ENCODE measurements at places on chromosomes 12 and 14.

DNA sequence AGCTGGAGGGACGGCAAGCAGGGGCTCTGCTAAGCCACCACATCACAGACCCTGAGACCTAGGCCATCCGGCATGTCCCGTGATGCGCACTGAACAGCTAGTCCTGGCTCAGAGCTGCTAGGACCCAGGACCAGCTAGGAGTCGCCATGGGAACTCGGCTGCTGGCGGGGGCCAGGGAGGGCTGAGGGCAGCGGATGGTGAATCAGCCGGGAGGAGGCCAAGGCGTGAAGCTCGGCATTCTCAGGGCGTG, 5.1 kb downstream of the AHNAK2 start:
- DNase-seq = no peak

DNA sequence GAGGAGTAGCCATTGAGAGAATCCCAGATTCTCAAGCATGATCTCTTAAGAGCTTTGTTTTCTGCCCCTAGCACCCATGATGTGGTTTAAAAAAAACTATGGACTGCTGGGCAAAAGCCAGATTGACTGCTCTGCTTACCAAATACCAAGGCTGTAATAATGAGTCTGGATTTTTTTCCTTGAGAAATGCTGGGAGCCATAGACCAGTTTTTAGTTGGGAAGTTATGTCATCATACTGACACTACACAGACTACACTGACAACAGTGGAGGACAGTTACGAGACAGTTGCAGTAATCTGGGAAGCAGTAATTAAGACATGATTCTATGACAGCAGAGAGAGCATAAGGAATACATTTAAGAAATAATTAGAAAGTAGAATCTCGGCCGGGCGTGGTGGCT, 35.8 kb downstream of the SPATA7 start:
- DNase-seq = no peak

- no peak for DNase-seq
Observed at GRCh38 chr12:103705927-103706326, 118.9 kb downstream of the STAB2 start.

DNA sequence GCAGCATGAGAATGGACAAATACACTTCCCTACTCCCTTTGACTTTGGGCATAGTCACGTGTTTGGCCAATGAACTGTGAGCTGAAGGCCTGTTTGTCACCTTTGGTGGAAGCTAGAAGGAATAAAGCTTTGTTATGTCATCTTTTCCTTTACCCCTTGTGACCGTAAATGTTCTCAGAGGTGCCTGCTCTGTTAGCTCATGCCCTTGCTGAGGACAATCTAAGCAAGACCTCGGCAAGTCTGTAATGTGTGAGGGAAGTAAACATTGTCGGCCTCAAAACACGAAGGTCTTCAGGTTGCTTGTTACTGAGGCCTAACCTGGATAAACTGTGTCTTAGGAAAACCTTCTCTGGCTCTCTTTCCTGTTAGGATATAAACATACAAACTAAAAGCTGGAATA, 354.2 kb downstream of the TMEM132D start:
- no peak for DNase-seq

DNA sequence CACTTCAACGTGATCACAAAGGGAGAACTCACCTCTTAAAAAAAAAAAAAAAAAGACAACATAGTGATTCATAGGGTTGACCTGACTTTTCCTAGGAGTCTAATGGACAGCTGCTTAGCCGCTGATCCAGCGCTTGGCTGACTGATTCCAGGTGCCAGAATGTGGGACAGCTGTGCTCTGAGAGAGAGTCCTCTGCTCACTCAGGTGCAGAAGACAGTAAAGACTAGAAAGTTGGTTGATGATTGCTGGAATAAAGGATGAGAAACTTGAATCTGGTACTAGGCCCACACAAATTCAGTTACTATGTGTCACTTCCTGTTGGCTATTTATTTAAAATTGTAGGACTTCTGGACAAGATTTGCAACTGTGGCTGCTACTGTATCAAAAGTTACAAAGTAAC, 229.4 kb downstream of the CHST11 start:
- no peak for DNase-seq
